ENCODE measurements at places on chromosomes 2 and 18. TPM values are rescaled to one million over a fixed set of nuclear protein-coding genes. Genes with fewer than 3 reads are reported as not detected.
A peak's percentile ranks its signal among the peaks of the same experiment; 100 is the strongest.

HOXD8 gene
- 8.9 TPM for total RNA-seq

DARS1 gene
- total RNA-seq: 71.2 TPM

DNA sequence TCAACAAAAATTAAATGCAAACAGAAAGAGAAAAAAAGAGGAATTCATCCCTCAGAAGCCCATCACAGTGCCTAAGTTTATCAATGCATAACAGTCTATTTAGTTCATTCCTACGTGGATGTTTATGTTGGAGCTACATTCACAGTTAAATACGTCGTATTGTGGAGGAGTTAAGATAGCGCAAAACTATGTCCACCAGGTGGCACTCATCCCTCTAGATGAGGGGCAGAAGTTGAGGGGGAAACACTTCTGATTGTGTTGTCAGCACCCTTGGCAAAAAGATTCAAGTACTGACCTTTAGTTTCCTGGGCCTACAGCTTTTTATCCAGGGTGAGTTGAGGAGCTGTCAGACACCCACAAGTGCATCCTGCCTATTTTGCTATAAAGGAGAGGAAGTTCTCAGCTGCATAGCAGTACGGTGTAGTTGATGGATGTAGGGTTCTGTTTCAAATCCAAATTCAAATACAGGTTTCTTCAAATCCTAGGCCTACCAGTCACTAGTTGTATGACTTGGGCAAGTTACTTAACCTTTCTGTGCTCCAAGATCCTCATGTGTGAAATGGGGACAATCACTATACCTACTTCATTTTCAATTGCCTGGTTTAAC, 26.8 kb upstream of the MYO1B start:
- DNase-seq: peak; percentile 81

POTEI gene
- 0.33 TPM for total RNA-seq

DNA sequence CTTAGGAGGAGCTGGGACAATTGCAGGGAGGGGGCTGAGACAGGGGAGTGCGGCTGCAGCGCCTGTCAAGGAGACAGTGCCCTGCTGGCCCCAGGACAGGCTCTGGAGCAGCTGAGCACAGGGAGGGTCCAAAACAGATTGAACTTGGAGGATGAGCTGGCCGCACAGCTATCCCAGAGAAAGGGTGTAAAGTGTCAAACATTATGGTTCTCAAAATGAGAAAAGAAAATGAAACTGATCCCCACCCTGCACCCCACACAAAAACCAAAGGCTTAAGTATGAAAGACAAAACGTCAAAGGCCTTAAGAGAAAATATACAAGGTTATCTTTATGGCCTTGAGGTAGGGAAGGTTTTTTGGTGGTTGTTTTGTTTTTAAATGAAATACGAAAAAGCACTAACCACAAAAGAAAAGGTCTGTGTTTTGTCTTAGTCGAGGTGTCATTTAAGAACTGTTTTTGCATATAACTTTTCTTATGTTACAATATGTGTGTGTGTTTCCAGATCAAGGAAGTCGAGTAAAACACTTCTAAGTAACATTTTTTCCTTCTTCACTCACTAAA, 111.8 kb downstream of the HDAC4 start:
- DNase-seq: no peak
